Mesenteric fat pad (tissue), 1 donor: ENCODE measurements at places on chromosomes 4 and X. TPM values are rescaled to one million over a fixed set of nuclear protein-coding genes. Genes with fewer than 3 reads are reported as not detected.

Gene SLC7A11
- 0.93 TPM for total RNA-seq

Gene GAGE12E
- total RNA-seq = not detected

Gene MAGEB10
- total RNA-seq = not detected

DNA sequence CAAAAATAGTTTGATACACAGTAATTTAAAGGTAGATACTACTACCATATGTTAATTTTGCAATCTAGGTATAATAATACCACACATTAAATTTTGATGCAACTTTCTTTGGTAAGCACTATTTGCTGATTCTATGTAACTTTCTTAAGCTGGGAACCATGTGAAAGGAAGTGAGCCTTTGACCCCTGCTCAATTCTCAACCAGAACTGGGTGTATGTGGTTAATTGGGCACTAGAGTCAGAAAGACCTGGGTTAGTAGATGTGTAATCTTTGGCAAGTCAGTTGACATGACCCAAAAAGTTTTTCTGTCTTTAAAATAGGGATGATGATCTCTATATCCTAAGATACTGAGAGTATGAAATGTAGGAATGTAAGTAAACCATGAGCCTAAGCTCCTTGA is 22.4 kb downstream of the TLR2 start:
- DNase-seq = no peak

GRCh38 chr4:577499-578450 is 1.7 kb upstream of the TMEM271 start:
- DNase-seq = no peak

GRCh38 chrX:13216139-13216538 is 103.7 kb downstream of the ATXN3L start:
- no peak for DNase-seq

DNA sequence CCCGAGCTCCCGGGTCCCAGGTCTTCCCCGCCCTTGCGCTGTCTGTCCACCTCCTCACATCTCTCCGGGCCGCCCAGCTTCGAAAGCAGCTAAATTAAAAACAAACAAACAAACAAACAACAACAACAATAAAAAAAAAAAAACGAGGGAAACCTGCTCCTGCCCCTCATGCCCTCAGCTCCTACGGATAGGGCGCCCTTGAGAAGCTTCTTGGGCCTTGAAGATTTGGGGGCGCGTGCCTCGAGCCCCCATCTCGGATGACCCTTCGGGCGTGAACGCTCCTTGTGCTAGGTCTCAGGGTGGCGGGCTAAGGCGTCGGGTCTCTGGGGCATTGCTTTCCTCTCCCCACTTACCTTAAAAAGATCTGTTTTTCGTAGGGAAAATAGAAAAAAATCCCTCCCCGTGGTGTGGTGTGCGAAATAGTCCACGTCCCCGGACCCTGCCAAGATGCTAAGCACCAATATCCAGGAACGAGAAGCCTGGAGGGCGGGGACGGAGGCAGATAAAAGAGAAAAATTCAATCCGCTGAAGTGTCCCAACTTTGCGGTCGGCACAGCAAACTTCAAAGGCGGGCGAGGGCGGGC is 603 bp downstream of the NDNF start:
- DNase-seq = no peak

DNA sequence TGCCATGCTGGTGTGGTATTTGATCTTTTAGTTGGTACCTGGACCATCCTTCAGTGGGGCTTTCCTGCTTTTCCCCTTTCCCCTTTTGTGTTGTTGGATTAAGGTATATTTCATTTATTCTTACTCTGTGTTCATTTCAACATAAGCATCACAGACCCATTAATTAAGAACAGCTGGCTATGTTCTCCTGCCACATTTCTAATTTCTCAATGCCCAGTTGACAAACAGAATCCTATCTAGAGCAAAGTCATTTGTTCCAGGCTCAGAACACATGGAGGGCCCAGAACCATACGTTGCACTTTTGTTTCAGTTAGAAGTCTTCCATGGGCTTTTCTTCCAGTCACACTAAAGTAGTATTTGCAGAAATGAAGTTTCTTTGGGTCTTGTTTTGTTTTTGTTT is 46.1 kb upstream of the EOLA2 start:
- no peak for DNase-seq

- no peak for DNase-seq
Measured at GRCh38 chr4:145488310-145488709, 6.7 kb downstream of the SMAD1 start.

- DNase-seq = no peak
Measured at GRCh38 chr4:54924891-54925290, 200.5 kb downstream of the KDR start.

GRCh38 chr4:3293401-3294391 is 875 bp downstream of the RGS12 start:
- peak; percentile 87 for DNase-seq

GRCh38 chrX:88863726-88864125 is 116.7 kb downstream of the CPXCR1 start:
- DNase-seq = no peak

- DNase-seq = no peak
Measured at GRCh38 chr4:110170861-110171260, 27.6 kb downstream of the ELOVL6 start.

- no peak for DNase-seq
Measured at GRCh38 chr4:179124419-179124818, 1682.2 kb upstream of the AGA start.
